Pancreas (tissue), 10 donors: ENCODE measurements at places on chromosomes 4 and X. TPM values are rescaled to one million over a fixed set of nuclear protein-coding genes. Genes with fewer than 3 reads are reported as not detected.

GRCh38 chr4:122832732-122833131, 6.1 kb downstream of the FGF2 start:
- H3K4me3 ChIP-seq = no peak overlapping the region
- H3K27ac ChIP-seq = no peak overlapping the region
- no peaks in the 10 kb centered on the region for H3K4me1 ChIP-seq
- DNase-seq = no peak

DNA sequence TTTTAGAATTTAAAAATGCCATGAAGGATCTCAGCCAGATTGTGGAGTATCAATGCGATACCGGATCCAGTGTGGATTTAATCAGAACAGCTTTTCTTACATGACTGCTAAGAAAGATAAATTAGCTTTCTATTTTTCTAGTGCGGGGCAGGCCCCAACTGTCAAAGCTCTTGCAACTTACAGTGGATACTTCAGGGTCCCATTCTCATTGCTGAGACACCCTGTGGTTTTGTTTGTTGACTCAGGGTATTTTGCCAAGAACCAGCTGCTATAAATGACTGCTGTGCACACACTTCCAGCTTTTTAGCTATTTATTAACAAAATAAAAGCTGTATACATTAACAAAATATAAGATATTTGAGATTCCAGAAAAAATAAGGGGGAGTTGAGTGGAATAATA, 166.4 kb downstream of the DCLK2 start:
- H3K36me3 ChIP-seq = no peaks in the 10 kb centered on the region
- no peaks in the 10 kb centered on the region for H3K27me3 ChIP-seq
- H3K4me3 ChIP-seq = no peak overlapping the region
- no peak for DNase-seq

- no peaks in the 10 kb centered on the region for H3K27me3 ChIP-seq
- DNase-seq = no peak
- no peaks in the 10 kb centered on the region for H3K4me1 ChIP-seq
- no peak overlapping the region for H3K4me3 ChIP-seq
Measured at GRCh38 chrX:7235071-7235470, 87.1 kb upstream of the PUDP start.

GRCh38 chr4:128322986-128323385, 35.4 kb upstream of the PGRMC2 start:
- no peak overlapping the region for H3K27ac ChIP-seq
- H3K36me3 ChIP-seq = no peaks in the 10 kb centered on the region
- no peaks in the 10 kb centered on the region for H3K27me3 ChIP-seq
- H3K4me1 ChIP-seq = no peaks in the 10 kb centered on the region

GRCh38 chrX:46575586-46575985, 2.0 kb downstream of the CHST7 start:
- H3K27me3 ChIP-seq = no peaks in the 10 kb centered on the region
- H3K4me3 ChIP-seq = peak overlapping the region; percentile 54
- no peaks in the 10 kb centered on the region for H3K4me1 ChIP-seq
- DNase-seq = no peak
- no peak overlapping the region for H3K27ac ChIP-seq

GRCh38 chr4:146059151-146059550, 116.4 kb upstream of the LSM6 start:
- H3K4me3 ChIP-seq = no peak overlapping the region
- no peaks in the 10 kb centered on the region for H3K27me3 ChIP-seq
- H3K36me3 ChIP-seq = no peaks in the 10 kb centered on the region
- no peaks in the 10 kb centered on the region for H3K4me1 ChIP-seq
- DNase-seq = no peak

GRCh38 chr4:100083289-100083688, 107.0 kb downstream of the DDIT4L start:
- H3K4me1 ChIP-seq = no peaks in the 10 kb centered on the region
- H3K27ac ChIP-seq = no peak overlapping the region
- no peaks in the 10 kb centered on the region for H3K36me3 ChIP-seq
- no peak for DNase-seq

DNA sequence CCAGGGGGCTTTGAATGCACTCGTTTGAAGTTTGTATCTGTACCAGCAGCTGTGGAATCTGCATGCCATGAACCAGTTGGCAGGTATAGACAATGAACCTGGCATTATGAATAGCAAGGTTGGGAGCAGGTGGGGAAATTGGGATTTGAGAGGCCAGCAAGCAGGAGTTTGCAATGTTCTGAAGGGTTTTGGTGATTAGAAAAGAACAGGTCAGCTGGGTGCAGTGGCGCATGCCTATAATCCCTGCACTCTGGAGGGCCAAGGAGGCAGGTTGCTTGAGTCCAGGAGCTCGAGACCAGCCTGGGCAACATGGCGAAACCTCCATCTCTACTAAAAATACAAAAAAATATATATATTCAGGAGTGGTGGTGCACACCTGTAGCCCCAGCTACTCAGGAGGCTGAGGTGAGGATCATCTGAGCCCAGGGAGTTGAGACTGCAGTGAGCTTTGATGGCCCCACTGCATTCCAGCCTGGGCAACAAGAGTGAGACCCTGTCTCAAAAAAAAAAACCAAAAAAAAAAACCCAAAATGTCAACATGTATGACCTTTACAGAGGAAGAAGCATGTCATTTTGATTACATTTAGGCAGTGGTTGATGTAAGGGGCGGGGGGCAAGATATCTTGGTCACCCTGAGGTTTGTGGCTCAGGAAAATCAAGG, 63.9 kb downstream of the TSC22D3 start:
- no peaks in the 10 kb centered on the region for H3K36me3 ChIP-seq
- DNase-seq = no peak
- H3K27ac ChIP-seq = peak overlapping the region; percentile 24

- no peaks in the 10 kb centered on the region for H3K36me3 ChIP-seq
- H3K27ac ChIP-seq = no peak overlapping the region
- no peaks in the 10 kb centered on the region for H3K27me3 ChIP-seq
- no peak for DNase-seq
- H3K4me3 ChIP-seq = no peak overlapping the region
Measured at GRCh38 chr4:170193496-170193895, 103.7 kb upstream of the AADAT start.

DNA sequence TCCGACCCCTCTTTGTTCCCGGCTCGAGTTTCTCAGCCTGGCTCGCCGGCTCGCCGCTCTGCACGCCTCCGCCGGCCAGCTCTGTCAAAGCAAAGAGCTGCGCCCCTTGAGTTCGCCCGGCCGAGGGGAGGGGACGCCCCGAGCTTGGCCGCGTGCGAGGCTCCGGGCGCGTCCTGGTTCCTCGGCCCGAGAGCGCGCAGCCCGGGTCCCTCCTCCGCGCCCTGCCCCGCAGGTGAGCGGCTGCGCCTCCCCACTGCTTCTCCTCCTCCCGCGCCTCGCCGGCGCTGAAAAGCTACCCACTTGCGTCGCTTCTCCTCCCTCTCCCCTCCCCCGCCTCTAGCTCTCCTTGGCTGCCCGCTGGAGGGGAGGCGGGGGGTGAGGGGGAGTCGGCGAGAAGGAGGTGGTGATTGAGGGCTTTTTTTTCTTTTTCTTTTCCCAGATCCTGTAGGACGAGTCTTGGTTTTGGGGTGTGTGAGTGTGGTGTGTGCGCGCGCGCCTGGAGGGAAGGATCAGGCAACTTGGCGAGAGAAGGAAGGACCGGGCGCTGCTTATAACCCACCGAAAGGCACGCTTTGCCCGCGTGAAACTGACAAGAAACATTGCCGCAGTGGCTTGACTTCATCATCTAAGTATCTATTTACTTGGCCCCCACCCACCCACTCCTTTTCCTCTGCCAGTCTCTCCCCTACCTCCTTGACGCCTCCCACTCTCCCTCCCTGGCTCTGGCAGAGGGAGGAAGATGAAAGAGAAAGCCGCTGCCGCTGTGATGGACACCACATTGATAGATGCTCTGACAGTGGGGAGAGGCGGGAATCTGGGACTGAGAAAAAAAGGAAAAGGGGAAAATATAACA, at the start of gene LEF1:
LEF1 (minus strand) TSS at position 262 of the 853 bp plus-strand sequence. CDS start 1,165 bp downstream, outside the sequence.
- no peaks in the 10 kb centered on the region for H3K36me3 ChIP-seq
- no peak for DNase-seq
- peaks cover 12% of the 10 kb centered on the region for H3K27me3 ChIP-seq
- H3K4me1 ChIP-seq = peaks cover 5% of the 10 kb centered on the region
- H3K27ac ChIP-seq = no peak within 1 kb of the TSS

The TLR8 gene
- total RNA-seq = 1.4 TPM

GRCh38 chrX:33082371-33082770, 129.0 kb downstream of the DMD start:
- H3K36me3 ChIP-seq = no peaks in the 10 kb centered on the region
- no peaks in the 10 kb centered on the region for H3K27me3 ChIP-seq
- no peaks in the 10 kb centered on the region for H3K4me1 ChIP-seq
- H3K27ac ChIP-seq = no peak overlapping the region

- H3K27ac ChIP-seq = no peak overlapping the region
- DNase-seq = no peak
- H3K4me1 ChIP-seq = no peaks in the 10 kb centered on the region
- H3K27me3 ChIP-seq = no peaks in the 10 kb centered on the region
- no peaks in the 10 kb centered on the region for H3K36me3 ChIP-seq
Measured at GRCh38 chr4:122412547-122412946, 33.7 kb downstream of the ADAD1 start.

The TLR2 gene
- total RNA-seq = 3.3 TPM

DNA sequence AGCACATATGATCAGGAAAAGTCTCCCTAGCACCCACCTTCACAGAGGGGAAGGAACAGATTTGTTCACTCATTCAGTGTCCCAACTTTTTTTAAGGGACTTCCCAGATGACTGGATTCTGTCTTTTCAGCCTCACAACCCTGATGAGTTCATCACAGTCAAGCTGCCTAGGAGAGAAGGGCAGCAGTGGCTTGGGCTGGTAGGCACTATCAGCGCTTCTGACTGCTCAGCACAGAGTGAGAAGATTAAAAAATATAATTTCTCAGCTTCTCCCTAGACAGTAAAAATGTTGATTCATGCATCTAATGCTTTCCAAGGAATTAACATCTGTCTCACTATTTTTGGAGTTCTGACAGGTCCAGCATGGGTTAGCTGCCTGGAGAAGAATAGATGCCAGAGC, 328.2 kb downstream of the DTHD1 start:
- H3K36me3 ChIP-seq = no peaks in the 10 kb centered on the region
- no peaks in the 10 kb centered on the region for H3K4me1 ChIP-seq
- H3K27me3 ChIP-seq = no peaks in the 10 kb centered on the region
- H3K27ac ChIP-seq = no peak overlapping the region
- H3K4me3 ChIP-seq = no peak overlapping the region
- no peak for DNase-seq

DNA sequence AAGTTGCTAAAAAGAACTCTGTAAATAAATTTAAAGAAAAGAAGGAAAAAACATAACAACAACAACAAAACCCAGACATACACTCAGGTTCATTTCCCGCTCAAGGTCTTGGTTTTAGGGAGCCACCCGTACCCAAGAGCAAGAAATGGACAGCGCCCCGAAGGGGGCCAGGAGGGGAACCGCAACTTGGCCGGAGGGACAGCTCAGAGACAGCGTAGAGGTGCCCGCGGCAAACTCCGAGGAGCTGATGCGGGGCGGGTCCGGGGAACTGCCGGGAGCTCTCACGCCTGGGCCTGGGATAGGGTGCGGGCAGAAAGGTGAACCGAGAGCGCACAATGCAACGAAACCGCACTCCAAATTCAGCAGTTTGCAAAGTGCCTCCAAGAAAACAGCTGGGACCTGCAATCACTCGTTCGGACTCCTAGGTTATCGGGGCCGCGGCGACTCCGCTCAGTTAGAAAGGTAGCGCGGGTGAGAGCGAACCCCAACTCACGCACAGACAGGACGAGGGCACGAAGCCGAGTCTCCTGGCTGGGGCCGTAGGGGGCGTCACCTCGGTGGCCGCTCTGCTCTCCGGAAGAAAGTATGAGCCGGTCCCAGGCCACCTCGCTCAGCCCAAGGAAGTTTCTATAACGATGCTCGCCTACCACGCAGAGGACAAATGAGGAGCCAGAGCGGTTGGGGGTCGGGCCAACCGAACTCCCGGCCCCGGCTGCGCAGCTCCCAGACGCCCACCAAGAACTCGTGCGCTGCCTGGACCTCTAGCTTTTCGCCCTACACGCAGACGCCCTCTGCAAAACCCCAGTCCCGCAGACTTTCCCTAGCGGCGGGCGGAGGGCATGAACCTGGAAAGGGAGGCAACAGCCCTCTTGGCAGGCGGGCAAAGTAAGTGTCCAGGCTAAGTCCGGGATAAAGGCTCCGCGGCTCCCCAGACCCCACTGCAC, 1.4 kb downstream of the NDNF start:
- peaks cover 5% of the 10 kb centered on the region for H3K4me1 ChIP-seq
- no peaks in the 10 kb centered on the region for H3K36me3 ChIP-seq
- peak; percentile 73 for DNase-seq
- H3K4me3 ChIP-seq = peak overlapping the region; percentile 40
- H3K27me3 ChIP-seq = no peaks in the 10 kb centered on the region

- no peak overlapping the region for H3K4me3 ChIP-seq
- H3K27ac ChIP-seq = no peak overlapping the region
- no peaks in the 10 kb centered on the region for H3K27me3 ChIP-seq
- no peak for DNase-seq
Measured at GRCh38 chr4:121726642-121727268, 30.0 kb upstream of the ANXA5 start.

The POU4F2 gene
- not detected for total RNA-seq

DNA sequence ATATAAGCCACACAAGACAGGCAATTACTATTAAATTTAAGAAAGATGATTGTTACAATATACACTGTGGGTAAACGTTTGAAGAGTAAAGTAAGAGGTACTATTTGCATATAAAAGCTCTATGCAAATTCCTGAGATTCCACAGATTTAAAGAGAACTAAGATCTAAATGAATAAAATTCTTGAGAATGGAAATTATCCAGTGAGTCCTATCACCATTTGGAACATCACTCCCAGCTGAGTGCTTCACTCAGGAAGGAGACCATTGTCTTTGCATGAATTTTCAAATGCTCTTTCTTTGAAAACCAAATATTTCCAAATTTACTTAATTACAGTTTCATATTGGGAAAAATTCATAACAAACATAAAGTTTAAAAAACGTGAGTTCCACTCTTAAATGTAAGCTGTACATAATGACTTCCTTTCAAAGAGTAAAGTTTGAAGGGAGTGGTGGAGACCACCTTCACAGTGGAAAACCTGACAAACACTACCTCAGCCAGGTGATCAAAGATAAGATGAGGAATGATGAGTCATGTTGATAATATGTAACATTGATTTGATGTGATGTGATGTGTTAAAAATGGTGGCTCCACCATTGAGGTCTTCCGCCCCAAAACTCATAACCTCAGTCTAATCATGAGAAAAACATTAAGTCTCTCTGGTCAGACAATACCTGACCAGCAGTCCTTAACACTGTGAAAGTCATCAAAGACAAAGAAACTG, 159.9 kb downstream of the BANK1 start:
- H3K27ac ChIP-seq = no peak overlapping the region
- H3K4me1 ChIP-seq = no peaks in the 10 kb centered on the region
- H3K4me3 ChIP-seq = no peak overlapping the region
- no peaks in the 10 kb centered on the region for H3K36me3 ChIP-seq
- H3K27me3 ChIP-seq = no peaks in the 10 kb centered on the region

DNA sequence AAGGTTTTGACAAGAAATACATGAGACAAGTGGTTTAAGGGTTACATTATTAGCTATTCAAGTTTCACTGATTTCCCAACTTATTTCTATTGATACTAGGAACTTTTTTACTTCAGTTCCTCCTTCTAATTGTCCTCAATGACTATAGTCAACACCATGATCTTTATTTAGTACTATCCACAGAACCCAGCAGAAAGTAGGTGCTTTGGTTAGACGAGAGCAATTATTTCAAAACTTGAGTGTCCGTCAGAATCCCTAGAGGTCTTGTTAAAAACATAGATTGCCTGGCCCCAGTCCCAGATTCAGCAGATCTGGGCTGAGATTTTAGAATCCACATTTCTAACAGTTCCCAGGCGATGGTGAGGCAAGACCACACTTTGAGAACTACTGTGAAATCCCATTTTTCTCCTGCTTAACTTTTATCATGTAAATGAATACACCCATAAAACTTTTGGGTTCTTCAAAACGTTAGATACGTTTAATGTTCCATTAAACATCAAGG, 17.9 kb downstream of the EXOC1 start:
- H3K4me1 ChIP-seq = peaks cover 5% of the 10 kb centered on the region
- H3K27ac ChIP-seq = no peak overlapping the region
- no peak for DNase-seq
- no peak overlapping the region for H3K4me3 ChIP-seq
- peaks cover 13% of the 10 kb centered on the region for H3K36me3 ChIP-seq
